ENCODE measurements at places on chromosomes 6 and 20.

DNA sequence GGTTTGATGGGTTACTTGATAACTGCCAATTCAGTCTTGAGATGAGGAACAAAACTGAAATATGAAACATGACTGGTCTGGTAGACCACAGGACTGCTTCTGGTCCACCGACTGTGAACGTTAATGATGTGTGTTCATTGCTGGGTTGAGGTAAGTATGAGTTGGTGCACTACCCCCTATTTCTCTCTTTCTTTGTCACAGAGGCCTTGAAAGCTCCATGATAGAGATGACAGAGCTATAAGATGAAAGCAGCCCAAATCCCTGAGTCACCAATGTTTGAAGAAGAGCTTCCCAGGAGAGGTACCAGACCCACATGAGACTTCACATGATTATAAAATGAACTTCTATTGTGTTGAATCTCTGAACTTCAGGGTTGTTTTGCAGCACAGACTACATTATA is 555.5 kb downstream of the PTPRT start:
- no peaks in the 10 kb centered on the region for H3K27me3 ChIP-seq
- DNase-seq = no peak
- H3K4me3 ChIP-seq = no peak overlapping the region
- H3K36me3 ChIP-seq = no peaks in the 10 kb centered on the region
- no peak overlapping the region for H3K27ac ChIP-seq
- no peaks in the 10 kb centered on the region for H3K4me1 ChIP-seq

DNA sequence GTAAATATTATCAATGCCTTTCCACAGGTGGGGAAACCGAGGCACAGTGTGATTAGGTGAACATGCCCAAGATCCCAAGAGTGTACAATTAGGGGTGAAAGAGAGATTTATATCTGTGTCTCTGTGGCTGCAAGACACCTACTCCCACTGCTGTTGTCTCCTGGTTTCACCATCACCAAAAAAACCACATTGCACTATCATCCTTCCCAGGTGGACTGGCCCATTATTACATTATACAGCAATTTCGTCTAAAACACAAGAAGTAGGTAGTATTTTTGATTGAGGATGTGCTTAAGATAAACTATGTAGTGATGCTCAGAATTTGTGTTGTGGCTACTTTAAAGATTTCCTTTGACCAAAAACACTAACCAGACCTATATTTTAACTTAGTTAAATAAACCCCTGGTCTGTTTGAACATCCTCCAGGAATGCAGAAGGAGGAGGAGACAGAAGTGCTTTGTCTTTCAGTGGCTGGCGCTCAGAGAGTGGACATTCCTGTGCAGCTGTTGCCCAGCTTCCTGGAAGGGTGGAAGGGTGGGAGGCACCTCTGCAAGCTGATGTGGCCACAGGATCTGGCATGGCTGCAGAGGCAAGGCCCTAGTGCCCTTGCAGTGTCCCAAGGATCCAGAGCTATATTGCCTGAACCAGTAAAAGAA is 23.8 kb downstream of the DCBLD1 start:
- no peaks in the 10 kb centered on the region for H3K4me1 ChIP-seq
- H3K27ac ChIP-seq = no peak overlapping the region
- H3K4me3 ChIP-seq = no peak overlapping the region
- DNase-seq = no peak
- H3K36me3 ChIP-seq = no peaks in the 10 kb centered on the region
- no peaks in the 10 kb centered on the region for H3K27me3 ChIP-seq

DNA sequence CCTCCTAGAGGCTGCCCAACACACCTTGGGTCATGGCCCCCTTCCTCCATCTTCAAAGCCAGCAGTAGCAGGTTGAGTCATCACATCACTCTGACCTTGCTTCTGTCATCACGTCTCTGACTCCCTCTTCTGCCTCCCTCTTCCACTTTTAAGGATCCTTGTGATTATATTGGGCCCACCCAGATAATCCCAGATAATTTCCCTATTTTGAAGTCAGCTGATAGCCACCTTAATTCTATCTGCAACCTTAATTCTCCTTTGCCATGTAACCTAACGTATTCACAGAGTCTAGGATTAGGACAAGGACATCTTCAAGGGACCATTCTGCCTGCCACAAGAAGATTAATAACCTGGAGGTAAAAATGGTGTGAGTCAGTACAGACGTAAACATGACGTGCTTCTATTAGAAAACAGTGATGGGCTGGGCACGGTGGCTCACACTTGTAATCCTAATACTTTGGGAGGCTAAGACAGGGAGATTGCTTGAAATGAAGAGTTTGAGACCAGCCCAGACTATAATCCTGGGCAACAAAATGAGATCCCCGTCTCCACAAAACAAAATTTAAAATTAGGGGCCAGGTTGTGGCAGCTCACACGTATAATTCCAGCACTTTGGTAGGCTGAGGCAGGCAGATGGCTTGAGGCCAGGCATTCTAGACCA is 3.3 kb downstream of the ZSWIM3 start:
- H3K27me3 ChIP-seq = no peaks in the 10 kb centered on the region
- no peaks in the 10 kb centered on the region for H3K36me3 ChIP-seq
- H3K27ac ChIP-seq = no peak overlapping the region
- H3K4me1 ChIP-seq = peaks cover 24% of the 10 kb centered on the region
- no peak overlapping the region for H3K4me3 ChIP-seq

DNA sequence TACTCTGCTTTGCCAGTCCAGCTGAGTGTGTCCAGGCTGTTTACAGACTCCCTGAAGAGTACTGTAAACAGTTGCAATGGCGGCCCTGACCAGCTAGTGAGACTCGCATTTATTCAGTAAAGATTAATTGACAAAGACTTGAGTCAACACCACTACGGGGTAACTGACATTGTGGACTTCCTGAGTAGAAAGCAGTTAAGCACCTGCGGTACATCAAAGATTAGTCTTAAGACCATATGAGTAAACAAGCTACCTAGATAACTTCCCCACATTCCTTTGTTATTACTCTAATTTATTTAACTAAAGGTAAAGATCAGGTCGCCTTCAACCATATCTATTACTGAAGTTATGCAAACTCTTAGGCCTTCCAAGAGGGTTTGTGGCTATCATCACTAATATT is 12.6 kb downstream of the VPS52 start:
- no peak overlapping the region for H3K4me3 ChIP-seq
- H3K27ac ChIP-seq = no peak overlapping the region
- H3K4me1 ChIP-seq = no peaks in the 10 kb centered on the region
- no peak for DNase-seq
- peaks cover 14% of the 10 kb centered on the region for H3K36me3 ChIP-seq
- no peaks in the 10 kb centered on the region for H3K27me3 ChIP-seq

GRCh38 chr6:12173661-12174060 is 116.5 kb upstream of the EDN1 start:
- DNase-seq = no peak
- H3K4me1 ChIP-seq = peaks cover 3% of the 10 kb centered on the region
- no peak overlapping the region for H3K4me3 ChIP-seq
- no peaks in the 10 kb centered on the region for H3K36me3 ChIP-seq
- no peak overlapping the region for H3K27ac ChIP-seq

DNA sequence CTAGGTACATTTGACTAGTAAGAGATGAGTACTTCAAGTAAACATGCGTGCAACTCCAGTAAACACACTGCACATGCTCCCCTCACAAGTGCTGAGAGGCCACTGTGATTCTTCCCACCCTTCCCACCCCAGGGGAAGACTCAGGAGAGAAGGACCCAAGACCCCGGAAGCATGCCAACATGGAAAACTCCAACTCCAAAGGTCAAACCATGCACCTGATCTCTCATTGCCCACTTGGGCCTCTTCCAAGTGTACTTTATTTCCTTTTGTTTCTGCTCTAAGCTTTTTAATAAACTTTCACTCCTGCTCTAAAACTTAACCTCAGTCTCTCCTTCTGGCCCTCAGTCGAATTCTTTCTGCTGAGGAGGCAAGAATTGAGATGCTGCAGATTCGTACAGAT is 78.5 kb downstream of the CD83 start:
- H3K27ac ChIP-seq = no peak overlapping the region
- H3K27me3 ChIP-seq = peaks cover 4% of the 10 kb centered on the region
- H3K4me3 ChIP-seq = no peak overlapping the region
- no peaks in the 10 kb centered on the region for H3K36me3 ChIP-seq
- H3K4me1 ChIP-seq = no peaks in the 10 kb centered on the region
- no peak for DNase-seq

DNA sequence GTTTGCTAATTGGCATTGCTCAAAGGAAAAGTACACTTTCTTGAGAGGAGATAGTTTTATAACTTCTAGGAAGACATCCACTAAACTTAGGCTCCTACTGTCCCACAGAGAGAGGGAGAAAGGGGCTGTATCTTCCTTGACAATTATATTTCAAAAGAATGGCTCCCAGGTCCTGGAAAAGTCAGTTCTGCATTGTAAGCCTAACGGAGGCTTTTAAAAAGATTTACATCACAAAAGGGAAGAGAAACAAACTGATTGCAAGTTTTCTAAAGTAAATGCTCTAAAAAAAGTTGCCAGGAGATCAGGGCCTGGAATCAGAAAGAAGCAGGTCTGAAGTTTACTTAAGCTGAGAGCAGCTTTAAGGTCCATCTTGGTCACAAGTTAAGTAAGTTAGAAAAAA is 839.5 kb downstream of the FRK start:
- no peak for DNase-seq
- no peaks in the 10 kb centered on the region for H3K36me3 ChIP-seq
- no peak overlapping the region for H3K27ac ChIP-seq
- H3K27me3 ChIP-seq = no peaks in the 10 kb centered on the region
- H3K4me3 ChIP-seq = no peak overlapping the region

Data from T-cell (primary cell).